ENCODE measurements at places on chromosomes 13 and 19. TPM values are rescaled to one million over a fixed set of nuclear protein-coding genes. Genes with fewer than 3 reads are reported as not detected.

Gene PLIN3
- 14.1 TPM for polyA plus RNA-seq

Gene TNNI3
- not detected for polyA plus RNA-seq

DNA sequence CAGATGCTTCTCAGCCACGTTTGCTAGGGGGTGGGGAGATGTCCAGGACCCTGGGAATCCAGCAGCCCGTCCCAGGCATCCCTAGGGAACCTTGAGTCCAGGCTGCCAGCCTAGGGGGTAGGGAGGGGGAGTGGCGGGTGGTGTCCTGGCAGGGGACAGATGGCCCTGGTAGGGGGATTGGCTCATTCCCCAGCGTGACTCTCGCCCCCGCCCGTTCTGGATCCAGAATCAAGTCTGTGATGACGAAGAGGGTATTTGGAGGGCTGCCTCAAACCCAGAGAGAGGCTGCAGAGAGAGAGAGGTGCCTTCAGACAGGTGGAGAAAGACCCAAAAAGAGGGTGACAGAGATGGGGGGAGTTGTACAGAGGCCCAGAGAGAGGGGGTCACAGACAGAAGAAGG, 4.1 kb downstream of the SLC17A7 start:
- peaks cover 94% of the 10 kb centered on the region for H3K27me3 ChIP-seq
- H3K36me3 ChIP-seq = peaks cover 5% of the 10 kb centered on the region
- no peak for DNase-seq
- H3K4me3 ChIP-seq = peak overlapping the region; percentile 37
- peaks cover 50% of the 10 kb centered on the region for H3K4me1 ChIP-seq

DNA sequence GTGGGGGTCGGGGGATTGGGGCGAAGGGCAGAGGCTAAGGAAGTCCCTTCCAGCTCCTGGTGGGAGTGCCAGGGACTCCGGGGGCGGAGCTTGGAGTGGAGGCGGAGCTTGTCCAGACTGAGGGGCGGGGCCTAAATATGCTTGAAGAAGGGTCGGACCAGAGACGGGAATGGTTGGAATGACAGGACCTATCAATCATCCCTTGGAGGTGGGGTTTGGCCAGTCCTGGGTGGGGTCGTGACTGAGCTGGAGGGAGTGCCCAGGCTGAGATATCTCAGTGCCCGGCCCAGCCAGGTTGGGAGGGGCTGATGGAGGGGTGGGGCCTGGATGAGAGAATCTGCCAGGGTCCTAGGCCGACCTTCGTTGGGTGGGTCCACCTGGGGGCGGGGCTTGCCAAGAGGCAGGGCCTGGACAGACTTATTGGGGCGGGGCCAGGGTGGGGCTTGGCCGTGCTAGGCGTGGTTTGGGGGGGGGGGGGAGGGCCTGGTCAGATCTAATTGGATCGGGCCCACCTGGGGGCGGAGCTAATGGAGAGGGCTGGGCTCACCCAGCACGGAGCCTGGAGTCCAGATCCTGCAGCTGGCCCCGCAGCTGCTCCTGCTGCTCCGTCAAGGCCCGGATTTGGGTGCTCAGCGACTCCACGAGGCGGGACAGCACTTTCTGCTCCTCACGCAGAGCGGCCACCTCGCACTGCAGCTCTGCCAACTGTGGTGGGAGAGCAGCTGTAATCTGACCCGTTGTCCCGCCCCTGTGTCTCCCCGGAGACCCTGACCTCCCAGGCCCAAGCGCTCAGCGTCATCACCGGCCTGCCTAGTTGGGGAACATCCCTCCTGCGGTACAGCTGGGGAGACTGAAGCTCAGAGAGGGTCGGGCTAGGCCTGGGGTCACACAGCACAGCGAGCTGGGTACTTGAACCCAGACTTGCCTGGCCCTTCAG, 2.6 kb upstream of the WIZ start:
- H3K27ac ChIP-seq = peak overlapping the region; percentile 63
- no peaks in the 10 kb centered on the region for H3K36me3 ChIP-seq
- peak; percentile 23 for DNase-seq
- peaks cover 43% of the 10 kb centered on the region for H3K4me1 ChIP-seq
- H3K4me3 ChIP-seq = no peak overlapping the region

GRCh38 chr13:95714142-95714832, 37.3 kb downstream of the DNAJC3 start:
- no peak overlapping the region for H3K27ac ChIP-seq
- H3K4me3 ChIP-seq = no peak overlapping the region
- no peaks in the 10 kb centered on the region for H3K27me3 ChIP-seq
- no peak for DNase-seq
- peaks cover 5% of the 10 kb centered on the region for H3K4me1 ChIP-seq

DNA sequence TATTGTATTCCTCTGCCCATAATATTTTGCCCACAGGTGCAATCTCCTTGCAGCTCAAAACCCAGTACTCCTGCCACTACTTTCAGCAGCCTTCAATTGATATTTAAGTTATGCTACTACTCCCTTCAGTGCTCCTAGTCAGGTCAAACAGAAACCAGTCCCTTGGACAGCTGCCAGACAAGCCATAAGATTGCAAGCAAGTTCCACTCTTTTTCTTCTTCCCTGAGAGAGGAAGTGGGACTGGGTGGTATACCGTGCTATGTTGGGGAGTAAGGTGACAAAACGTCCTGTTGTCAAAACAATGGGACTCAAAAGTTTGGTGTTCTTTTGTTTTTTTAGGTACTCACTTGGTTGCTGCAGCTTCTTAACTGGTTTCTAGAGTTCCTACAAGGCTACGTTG, 63.1 kb upstream of the FRY start:
- H3K27ac ChIP-seq = no peak overlapping the region
- H3K4me3 ChIP-seq = no peak overlapping the region
- peaks cover 2% of the 10 kb centered on the region for H3K36me3 ChIP-seq
- peaks cover 1% of the 10 kb centered on the region for H3K27me3 ChIP-seq
- no peak for DNase-seq

All from naive thymus-derived CD8-positive, alpha-beta T cell (primary cell).